ENCODE measurements at places on chromosomes 2 and 18. TPM values are rescaled to one million over a fixed set of nuclear protein-coding genes. Genes with fewer than 3 reads are reported as not detected.

- no peak for DNase-seq
These were observed 206.2 kb downstream of the ARL4C start for GRCh38 chr2:234290671-234291070.

GRCh38 chr2:205722283-205722918, 40.1 kb downstream of the NRP2 start:
- DNase-seq: no peak

DNA sequence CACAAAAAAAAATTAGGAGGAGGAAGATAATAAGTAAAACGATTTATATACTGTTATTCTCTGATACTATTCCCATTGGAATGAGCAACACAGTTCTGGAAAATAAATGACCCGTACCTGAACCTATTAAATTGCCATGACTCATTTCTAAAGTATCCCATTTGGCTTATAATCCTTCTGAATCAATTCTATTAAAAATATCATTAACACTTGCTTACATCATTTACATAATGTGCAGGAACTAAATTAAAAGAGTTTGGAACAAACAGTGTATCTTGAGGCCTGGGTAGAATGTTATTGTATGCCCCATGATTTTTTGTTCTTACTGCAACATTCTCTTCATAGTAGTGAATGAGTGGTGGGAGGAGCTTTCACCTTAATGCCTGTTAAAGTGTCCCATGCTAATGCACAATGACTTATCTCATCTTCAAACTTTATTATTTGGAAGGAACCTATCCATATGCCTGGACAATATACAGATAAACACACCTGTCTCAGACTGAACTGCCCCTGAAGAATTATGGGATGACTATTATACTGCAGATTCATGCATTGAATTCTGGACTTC, 549.9 kb upstream of the ACVR2A start:
- DNase-seq: no peak

DNA sequence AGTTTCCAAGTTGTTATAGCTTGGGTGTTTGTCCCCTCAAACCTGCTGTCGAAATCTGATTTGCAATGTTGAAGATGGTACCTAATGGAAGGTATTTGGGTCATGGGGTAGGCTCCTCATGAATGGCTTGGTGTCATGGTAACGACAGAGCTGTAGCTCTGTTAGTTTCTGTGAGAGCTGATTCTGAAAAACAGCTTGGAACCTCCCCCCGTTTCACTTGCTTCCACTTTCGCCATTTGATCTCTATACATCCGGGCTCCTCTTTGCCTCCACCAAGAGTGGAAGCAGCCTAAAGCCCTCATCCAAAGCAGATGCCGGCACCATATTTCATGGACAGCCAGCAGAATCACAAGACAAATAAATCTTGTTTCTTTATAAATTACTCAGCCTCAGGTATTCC, 1035.1 kb upstream of the SLC39A10 start:
- no peak for DNase-seq

DNA sequence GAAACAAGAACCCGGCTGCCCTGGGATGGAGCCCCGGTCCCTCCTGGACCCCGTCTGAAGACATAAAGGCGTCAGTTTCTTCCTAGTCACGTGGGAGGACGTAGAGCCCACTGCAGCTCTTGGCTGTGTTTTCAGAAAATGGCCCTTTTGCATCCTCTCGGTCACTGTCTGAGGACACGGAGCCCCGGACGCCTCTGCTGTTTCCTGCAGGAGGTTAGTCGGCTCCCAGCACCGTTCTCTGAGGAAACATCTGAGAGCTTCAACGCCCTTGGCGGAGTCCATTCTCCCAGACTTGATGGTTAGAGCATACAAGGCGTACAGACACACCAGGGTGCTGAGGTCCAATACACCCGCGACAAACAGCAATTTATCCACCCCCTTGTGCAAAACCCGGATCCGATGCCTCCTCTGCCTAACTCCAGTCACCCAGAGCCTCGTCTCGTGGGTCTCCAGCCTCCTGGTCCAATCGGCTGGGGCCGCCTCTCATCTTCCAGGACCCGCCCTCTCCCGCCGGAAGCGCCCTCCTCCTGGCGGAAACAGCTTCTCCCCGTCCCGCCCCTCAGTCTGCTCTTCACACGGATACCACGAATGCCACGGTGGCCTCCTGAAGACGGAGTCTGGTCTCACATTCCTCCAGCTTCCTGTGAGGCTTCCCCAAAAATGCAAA, 119.4 kb downstream of the TMEM18 start:
- DNase-seq: no peak

GRCh38 chr2:45904946-45905631, 253.6 kb downstream of the PRKCE start:
- no peak for DNase-seq

MLPH gene
- total RNA-seq: not detected

DNA sequence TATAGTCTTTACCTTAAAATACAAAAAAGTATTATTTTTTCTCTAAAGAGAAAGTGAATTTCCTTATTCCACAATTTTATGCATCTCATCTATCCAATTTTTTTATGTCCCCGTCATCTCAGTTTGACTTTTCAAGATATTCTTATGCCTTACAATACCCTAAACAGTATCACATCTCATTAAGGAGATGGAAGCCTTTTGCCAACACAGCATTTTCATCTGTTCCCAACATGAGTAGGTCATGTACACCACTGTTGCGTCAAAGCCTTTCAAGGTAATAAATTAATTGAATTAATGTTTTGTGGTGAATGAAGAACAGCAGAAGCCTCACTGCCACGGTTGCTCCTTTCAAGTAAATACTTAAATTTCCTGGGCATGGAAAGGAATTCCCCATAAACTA, 299.4 kb downstream of the EPHA4 start:
- no peak for DNase-seq

PLEK gene
- total RNA-seq: not detected

IL36RN gene
- total RNA-seq: not detected

COL5A2 gene
- total RNA-seq: 1,030 TPM

DNA sequence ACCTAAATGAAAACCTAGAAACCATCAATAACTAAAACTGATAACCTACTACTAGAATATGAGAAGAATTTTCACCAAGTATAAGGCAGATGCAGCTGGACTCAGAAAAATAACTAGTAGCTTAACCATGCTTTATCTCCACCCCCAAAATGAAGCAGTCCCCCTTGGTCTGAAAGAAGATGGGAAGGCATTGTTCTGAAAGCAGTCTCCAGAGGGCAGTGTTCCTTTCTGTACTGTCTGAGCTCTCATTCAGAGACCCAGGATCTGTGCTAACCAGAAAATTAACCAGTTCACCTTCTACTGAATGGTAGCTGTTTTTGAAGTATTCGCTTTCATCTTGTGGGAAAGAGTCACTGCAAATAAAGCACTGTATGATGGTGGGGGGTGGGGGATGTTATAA, 273.0 kb downstream of the PDE11A start:
- no peak for DNase-seq

GRCh38 chr18:9482790-9483189, 7.5 kb downstream of the RALBP1 start:
- no peak for DNase-seq

- peak; percentile 46 for DNase-seq
These were observed 17.9 kb downstream of the CAPN10 start for GRCh38 chr2:240604291-240604938.

CFAP65 gene
- not detected for total RNA-seq

DNA sequence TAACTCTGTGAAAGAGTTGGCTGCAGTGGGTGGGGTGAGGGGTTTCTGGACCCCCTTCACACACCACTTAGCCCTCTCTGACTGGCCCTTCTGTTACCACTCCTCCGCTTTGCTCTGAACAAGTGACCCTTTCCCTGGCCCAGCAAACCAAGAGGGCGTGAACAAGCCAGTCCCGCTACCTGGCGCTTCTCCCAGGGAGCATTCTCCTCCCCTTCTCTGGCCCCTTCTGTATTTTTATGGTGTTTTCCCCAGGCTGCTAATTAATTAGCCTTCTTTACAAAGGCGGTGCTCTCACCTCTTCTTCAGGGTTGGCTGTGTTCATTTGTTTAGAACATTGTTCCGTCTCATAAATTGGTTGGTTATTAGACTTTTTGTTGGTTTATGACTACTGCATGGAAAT, 180.1 kb downstream of the MGAT5 start:
- DNase-seq: no peak

MPV17 gene
- total RNA-seq: 88.0 TPM

GRCh38 chr2:150046211-150046610, 441.3 kb downstream of the RND3 start:
- DNase-seq: peak; percentile 47

- DNase-seq: no peak
These were observed 26.9 kb downstream of the CENPO start for GRCh38 chr2:24820175-24820513.

GRCh38 chr2:15260196-15260595, 300.9 kb downstream of the NBAS start:
- no peak for DNase-seq

RBMS1 gene
- 79.2 TPM for total RNA-seq

APLF gene
- 1.2 TPM for total RNA-seq

- peak; percentile 25 for DNase-seq
These were observed at the start of gene RFTN2 for GRCh38 chr2:197675246-197675645. Gene RFTN2 (minus strand): TSS chr2:197675587. CDS start chr2:197675458, 129 bp downstream.

GRP gene
- total RNA-seq: not detected

ALK gene
- not detected for total RNA-seq

RAD51AP2 gene
- total RNA-seq: not detected

- no peak for DNase-seq
These were observed 191.2 kb downstream of the NCKAP5 start for GRCh38 chr2:133377021-133377481.

- DNase-seq: no peak
These were observed 159.4 kb downstream of the PXDN start for GRCh38 chr2:1584691-1585485.

GRCh38 chr18:37161491-37161890, 332.6 kb downstream of the KIAA1328 start:
- no peak for DNase-seq

DNA sequence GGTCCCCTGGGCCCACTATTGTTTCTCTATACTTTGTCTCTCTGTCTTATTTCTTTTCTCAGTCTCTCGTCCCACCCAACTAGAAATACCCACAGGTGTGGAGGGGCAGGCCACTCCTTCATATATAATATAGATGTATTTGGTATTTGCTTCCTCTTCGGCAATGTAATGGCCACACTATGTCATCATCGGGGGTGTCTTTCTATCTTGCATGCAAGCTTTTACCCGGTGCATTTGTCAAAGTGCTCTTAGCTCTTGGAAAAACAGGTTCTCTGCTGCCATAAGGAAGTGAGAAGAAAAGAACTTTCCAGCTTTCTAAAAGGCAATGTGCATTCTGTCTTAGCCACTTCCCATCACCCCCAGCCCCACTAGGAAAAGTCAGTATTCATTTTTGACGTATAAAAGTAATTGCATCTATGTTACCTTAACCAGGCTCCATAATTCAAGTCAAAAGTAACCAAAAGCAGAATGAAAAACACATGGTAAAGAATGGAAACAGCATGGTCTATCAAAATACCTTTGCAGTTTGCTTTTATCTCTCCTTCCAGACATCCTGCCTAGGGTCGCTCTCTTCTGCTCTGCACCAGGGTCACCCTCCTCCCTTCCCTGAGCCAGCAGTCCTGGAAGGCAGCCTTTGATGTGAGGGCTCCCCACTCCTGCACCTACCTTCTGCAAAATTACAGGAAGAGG, 27.2 kb upstream of the FHL2 start:
- DNase-seq: no peak

- peak; percentile 60 for DNase-seq
These were observed 601 bp downstream of the ENOSF1 start for GRCh38 chr18:711657-712400.

NMS gene
- total RNA-seq: not detected

DNA sequence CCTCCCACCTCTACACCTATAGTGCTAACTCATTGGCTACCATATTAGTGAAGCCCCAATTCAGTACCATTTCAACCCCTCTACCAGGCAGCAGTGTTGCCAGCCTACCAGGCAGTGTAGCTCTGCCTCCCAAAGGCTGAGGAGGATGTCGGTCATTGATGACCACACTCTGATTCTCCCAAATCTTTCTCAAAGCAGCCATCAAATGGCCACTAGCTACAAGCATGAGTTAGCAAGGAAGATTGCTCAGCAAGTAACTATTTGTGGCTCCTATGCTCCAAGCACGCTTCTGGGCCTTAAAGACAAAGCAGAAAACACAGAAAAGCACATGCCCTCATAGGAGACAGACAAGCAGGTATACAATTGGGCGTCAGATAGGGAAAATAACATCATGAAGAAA, 42.7 kb upstream of the AFF3 start:
- DNase-seq: no peak

GBX2 gene
- 13.0 TPM for total RNA-seq

LAMA3 gene
- total RNA-seq: 0.25 TPM

- peak; percentile 73 for DNase-seq
These were observed 76.2 kb downstream of the CDK15 start for GRCh38 chr2:201882353-201883090.

GRCh38 chr2:204416236-204416635, 129.0 kb upstream of the PARD3B start:
- no peak for DNase-seq

- DNase-seq: no peak
These were observed 1.8 kb upstream of the KCNF1 start for GRCh38 chr2:10909996-10910341.

DNA sequence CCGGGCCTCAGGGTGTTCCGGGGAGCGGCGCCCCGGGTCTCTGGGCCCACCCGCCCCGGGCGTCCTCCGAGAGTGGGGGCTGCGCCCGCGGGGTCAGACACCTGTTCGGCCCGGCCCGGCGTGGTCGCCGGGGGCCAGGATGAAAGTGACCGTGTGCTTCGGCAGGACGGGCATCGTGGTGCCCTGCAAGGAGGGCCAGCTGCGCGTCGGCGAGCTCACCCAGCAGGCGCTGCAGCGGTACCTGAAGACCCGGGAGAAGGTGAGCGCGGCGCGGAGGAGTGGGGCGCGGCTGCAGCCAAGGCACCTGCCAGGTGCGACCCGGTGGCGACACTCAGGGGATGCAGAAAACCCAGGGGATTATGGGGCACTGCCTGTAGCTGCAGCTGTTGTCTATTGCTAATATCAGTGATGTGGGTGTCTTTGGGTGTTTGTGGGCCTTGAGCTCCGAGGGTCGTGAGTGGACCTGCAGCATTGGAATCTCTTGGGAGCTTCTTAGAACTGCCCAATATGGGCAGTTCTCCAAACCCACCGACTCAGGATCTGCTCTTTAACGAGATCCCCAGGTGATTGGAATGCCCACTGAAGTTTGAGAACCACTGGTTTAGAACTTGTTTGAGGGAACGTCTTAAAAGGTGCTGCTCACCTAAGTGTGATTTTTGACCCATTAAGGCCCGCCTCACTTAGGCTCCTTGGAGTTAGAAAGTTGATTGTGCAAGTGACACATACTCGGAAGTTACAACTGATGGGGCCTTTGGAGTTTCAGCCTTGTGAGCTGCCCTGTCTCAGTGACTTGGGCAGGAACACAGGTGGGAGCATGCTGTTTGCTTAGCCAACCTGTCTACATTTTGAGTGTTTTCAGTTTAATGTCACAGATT, 823 bp downstream of the PARD3B start:
- no peak for DNase-seq

GRCh38 chr18:3441290-3441689, 8.7 kb upstream of the TGIF1 start:
- DNase-seq: peak; percentile 22

L3MBTL4 gene
- total RNA-seq: 6.8 TPM

- no peak for DNase-seq
These were observed 86.1 kb upstream of the BCL2L11 start for GRCh38 chr2:111034606-111035005.

CNGA3 gene
- not detected for total RNA-seq

GRCh38 chr18:44682871-44683221, 2.2 kb downstream of the SETBP1 start:
- no peak for DNase-seq

GRCh38 chr2:19841918-19842693, 59.7 kb downstream of the TTC32 start:
- DNase-seq: no peak

- DNase-seq: peak; percentile 24
These were observed 389.8 kb downstream of the FIGN start for GRCh38 chr2:163345795-163346573.
